Activated effector memory CD4-positive, alpha-beta T cell treated with Interleukin-2 at 50 U/mL for 16 hours (primary cell): ENCODE measurements at places on chromosomes 7 and 10.

DNA sequence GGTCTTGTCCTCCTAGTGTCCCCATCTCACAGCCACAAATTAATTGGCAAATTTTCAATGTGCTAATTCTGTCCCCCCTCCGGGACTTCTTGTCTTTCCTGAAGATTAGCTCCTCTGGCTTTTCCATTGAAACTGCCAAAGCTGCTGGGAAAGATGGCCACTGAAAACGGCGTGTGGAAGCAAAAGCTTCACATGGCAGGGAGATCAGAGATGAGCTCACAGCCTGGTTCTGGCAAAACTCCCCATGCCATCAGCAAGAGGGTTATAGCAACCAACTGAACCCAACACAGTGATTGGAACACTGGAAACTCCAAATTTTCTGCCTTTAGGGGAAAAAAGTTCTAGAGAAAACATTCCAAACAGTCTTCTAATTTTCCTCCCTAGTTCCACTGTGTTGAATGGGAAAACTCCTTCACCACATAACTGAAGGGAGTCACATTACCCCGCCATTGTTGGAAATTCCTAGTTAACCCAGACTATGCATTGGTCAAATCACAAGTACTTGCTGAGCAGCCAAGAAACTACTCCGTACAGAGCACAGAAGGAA, 37.0 kb downstream of the NRAP start:
- no peak for DNase-seq

DNA sequence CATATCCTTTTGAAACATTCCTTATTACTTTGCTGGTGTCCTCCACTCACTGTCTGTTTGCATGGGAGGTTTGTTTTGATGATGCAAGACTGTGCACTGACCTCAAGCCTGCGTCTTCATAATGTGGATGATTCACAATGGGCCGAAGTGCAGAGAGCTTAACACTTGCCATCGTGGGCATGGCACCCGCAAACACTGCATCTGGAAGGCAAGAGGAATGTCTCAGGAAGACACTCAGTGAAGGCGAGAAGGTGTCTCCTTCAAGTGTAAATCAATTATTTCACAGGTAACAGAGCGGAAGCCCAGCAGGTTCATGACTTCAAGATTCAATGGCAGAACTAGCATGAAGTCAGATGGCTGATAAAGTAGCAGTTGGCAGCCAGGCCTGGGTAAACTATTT, 98.1 kb downstream of the DPY19L1 start:
- DNase-seq, result no peak

DNA sequence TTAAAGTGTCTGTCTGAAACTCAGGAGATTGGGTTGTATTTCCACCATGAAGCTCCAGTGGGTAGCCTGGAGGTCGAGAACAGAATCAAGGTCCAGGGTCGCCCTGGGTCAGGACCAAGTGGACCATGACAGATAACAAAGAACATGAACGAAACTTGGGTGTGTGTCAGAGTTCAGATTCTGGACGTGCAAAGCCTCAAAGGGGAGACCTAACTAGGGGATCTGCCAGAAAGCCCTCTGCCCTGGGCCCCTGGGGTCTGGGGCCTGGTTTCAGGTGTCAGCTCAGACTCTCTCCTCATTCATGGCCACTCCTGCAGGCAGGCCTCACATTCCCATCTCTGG, 1.6 kb downstream of the RASSF4 start:
- DNase-seq, result no peak

GRCh38 chr10:58269782-58270290, 874 bp downstream of the CISD1 start:
- no peak for DNase-seq

DNA sequence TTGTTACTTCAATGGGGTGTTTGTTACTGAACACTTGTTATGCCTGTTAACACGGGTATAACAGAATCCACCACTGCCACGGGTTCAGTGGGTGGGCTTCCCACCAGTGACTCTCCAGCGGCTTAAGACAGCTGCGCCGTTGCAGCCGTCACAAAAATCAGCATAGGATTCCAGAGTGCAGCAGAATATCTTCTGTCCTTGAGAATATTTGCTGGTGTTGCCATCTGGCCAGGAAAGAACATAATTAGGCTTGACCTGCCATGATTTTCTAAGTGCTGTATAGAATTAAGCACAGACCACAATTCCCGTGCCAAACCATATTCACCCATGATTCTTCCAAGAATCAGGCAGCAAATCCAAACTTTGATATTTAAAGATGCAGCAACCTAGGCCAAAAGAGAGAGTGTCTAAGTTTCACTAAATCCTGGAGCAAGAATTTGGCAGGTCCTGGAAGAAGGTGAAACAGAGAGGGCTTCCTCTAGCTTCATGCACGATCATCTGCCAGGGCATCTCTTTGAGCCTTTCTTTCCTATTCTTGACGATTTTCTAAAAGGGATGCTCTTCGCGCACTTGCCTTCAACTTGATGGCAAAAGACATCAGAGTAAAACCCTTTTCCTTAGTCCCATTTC, 95.0 kb downstream of the FRMD4A start:
- no peak for DNase-seq

DNA sequence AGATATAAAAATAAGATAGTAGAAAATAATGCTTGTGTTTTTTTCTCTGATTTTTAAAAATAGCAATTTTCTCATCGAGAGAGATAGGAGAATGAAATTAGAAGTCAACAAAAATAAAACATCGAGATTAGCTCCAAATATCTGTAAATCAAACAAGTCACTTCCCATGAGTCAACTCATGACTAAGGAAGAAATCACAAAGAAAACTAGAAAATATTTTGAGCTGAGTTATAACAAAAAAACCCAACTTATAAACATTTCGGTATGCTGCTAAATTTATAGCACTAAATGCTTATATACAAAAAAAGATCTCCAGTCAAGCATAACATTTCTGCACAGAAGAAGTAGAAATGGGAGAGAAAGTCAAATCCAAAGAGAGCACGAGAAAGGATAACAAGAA, 140.1 kb downstream of the ITGA8 start:
- no peak for DNase-seq

DNA sequence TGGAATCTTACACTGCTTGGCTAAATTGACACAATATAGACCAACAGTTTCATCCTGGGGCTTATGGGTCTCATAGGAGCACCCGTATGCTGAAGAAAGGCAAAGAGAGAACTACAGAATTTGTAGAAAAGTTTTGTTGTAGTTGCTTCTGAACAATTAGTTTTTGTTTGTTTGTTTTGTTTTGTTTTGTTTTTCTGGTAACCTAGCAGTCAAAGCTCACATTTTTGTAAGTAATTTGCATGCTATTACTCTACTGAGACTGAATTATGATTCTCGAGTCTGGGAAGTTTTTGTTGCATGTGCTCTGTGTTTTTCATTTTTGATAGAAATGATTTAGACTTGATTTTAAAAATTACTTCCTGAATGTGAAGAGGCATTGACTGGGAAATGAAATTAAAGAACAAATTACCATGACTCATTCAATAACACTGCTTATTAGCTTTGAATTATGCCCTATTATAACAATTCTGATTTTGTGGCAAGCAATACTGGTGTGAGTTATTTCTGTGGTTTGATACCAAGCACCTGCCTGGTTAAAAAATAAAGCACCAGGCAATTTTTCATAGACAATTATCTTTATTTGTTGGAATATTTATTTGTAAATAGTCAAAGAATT, 438 bp downstream of the LSMEM1 start:
- DNase-seq, result no peak

DNA sequence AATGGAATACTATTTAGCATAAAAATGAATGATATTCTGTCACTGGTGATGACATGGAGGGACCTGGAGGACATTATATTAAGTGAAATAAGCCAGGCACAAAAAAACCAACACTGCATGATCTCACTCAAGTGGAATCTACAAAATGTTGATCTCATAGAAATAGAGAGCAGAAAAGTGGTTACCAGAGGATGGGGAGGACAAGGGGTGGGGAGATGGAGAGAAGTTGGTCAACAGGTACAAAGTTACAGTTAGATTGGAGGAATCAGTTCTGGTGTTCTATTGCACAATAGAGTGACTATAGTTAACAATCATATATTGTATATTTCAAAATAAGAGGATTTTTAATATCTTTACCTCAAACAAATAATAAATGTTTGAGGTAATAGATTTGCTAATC, 24.7 kb upstream of the SLC18A3 start:
- DNase-seq, result no peak

DNA sequence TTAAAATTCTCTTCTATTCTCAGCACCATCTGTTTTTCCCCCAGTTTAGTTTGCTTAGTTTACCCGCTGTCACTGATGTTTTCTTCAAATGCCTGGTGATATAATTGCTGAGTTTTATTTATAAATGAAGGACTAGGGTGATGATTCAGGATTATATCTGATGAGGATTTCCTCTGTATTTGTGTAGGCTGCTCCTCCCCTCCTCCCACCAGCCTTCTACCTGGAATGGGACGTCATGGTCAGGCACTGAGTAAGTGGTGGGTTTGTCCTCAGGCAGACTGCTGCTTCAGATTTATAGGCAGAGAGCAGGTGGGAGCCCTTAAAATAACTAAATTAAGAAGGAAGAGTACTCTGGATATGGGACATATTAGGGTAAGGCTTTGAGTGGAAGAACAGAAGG, 35.8 kb downstream of the PALS2 start:
- no peak for DNase-seq

GRCh38 chr10:53808677-53809372, 992.2 kb downstream of the PCDH15 start:
- no peak for DNase-seq

GRCh38 chr10:131444862-131445461, 133.4 kb upstream of the TCERG1L start:
- no peak for DNase-seq

DNA sequence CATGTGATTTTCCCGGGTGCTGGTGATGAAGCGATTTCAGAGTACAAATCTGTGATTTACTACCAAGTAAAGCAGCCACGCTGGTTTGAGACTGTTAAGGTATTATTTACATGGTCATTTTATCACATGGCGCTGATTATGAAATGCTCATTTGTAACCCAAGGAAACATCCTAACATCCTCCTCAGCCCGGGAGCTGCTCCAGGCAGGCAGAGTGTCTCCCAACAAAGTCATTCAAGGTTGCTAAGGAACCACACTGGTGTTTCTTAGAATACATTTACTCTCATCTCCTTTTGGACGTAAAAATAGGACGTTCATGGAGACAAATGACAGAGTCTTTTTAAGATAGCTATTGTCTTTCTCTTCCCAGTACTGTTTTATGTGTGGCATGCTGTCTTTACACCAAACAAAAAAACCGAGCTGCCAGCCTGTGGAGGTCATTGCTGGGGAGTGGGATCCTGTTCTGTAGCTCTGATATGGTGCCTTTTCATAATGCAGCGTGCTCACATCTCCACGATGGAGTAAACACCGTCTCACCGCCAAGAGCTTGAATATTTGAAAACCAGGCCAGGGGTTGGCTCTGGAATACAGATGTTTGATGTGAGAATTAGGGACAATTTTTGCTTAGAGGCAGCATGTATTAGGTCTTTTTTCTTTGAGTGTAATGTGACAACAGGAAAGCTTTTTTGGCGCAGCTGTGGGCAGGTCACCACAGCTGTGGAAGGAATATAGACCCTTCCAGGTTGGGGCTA, 119.6 kb downstream of the DOCK1 start:
- no peak for DNase-seq

DNA sequence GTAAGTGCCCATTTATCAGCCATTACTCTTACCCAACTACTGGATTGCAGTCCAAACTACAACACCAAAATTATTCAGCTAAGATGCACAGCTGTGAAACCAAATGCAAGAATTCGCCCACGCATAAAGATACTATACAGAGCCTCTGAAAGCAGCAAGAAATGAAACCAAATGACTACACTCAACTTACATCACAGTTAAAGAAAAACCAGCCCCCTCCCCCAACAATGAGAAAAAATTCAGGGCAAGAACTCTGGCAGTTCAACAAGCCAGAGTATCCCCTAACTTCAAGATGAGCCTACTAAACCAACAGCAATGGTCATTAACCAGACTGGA, 209.1 kb upstream of the VWC2 start:
- DNase-seq, result no peak

DNA sequence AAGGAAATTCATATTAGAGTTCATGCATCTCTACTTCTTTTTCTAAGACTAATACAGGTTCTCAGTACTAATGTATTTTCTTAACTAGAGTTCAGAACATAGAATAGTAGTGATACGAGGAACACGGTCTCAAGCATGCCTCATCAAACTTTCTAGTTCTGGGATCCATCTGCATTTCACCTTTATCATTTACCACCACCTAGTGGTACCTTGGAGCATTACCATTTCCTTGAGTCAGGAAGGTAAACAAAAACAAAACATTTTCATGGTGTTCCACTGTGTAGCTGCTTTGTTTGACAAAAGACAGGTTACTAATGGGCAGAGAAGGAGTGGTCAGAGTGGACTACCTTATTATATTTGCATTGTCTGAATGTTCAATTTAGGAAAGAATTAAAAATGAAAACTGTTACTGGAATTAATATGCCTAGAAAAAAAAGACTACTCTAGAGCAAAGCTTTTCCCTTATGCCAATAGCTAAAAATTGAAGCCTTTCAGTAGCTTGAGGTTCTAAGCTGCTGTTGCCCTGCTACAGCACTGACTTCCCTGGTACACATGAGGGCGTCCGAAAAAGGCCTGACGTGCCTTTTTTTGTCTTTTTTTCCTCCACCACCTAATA, 44.5 kb downstream of the STARD3NL start:
- no peak for DNase-seq

GRCh38 chr10:13161857-13162271, 506 bp downstream of the MCM10 start:
- no peak for DNase-seq

- no peak for DNase-seq
Observed at GRCh38 chr10:101745074-101745696, 30.7 kb downstream of the FGF8 start.

- no peak for DNase-seq
Observed at GRCh38 chr10:16941870-16942269, 124.6 kb upstream of the RSU1 start.

GRCh38 chr10:58477122-58477521, 35.5 kb upstream of the BICC1 start:
- DNase-seq, result no peak

DNA sequence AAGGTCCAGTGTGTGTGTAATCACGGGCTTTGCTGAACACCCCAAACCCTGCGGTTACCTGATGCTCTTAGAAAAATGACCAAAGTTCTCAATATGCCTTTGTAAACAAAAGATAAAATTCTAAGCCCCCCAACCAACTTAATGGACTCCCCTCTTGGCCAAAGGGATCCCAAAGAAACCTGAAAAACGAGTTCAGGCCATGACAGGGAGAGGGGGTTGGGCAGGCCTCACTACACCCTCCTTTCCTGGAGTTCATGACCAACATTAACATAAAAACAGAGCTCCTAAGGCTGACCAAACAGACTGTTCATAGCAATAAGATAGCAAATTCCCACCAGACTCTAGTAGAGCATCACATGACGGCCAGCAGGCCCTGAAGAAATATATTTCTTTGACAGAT, 3.0 kb upstream of the VIPR2 start:
- no peak for DNase-seq

GRCh38 chr10:21990449-21990848, 13.1 kb downstream of the DNAJC1 start:
- DNase-seq, result no peak

DNA sequence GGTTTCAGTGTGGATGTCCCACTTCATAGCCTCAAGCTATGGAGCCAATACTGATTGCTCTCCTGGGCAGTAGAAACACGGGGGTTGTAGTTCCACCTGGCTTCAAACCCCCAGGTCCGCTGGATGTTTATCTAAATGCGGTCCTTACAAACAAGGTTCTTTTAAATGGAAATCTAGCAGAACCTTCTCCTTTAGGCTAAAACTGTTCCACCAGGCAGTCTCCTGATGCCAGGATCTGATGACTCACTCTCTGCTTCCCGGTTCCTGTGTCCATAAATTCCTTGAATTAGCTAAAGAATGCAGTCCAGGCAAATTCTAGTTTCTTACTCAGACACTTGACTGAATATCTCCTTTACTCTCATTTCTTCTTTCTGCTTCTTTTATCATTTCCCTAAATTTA, 108.4 kb upstream of the FAM3C start:
- no peak for DNase-seq
